ENCODE measurements at places on chromosomes 6 and 20. TPM values are rescaled to one million over a fixed set of nuclear protein-coding genes. Genes with fewer than 3 reads are reported as not detected.

The LAMA2 gene
- total RNA-seq, result 2.6 TPM

The CCM2L gene
- not detected for total RNA-seq

The MCHR2 gene
- not detected for total RNA-seq

The TINAG gene
- not detected for total RNA-seq

The C20orf141 gene
- not detected for total RNA-seq

The PLEKHG1 gene
- 4.0 TPM for total RNA-seq

The LAMP5 gene
- total RNA-seq, result not detected

The COL19A1 gene
- total RNA-seq, result 14.0 TPM

The ABT1 gene
- 19.0 TPM for total RNA-seq

The TNFRSF6B gene
- 7.2 TPM for total RNA-seq

The TUBB2B gene
- total RNA-seq, result 10.9 TPM

The FAM83B gene
- 0.61 TPM for total RNA-seq

The CD93 gene
- 0.91 TPM for total RNA-seq

The RBPJL gene
- not detected for total RNA-seq

The GPX5 gene
- not detected for total RNA-seq

Data from A375 (cell line).